ENCODE measurements at places on chromosomes 2 and 18.
A peak's percentile ranks its signal among the peaks of the same experiment; 100 is the strongest.

DNA sequence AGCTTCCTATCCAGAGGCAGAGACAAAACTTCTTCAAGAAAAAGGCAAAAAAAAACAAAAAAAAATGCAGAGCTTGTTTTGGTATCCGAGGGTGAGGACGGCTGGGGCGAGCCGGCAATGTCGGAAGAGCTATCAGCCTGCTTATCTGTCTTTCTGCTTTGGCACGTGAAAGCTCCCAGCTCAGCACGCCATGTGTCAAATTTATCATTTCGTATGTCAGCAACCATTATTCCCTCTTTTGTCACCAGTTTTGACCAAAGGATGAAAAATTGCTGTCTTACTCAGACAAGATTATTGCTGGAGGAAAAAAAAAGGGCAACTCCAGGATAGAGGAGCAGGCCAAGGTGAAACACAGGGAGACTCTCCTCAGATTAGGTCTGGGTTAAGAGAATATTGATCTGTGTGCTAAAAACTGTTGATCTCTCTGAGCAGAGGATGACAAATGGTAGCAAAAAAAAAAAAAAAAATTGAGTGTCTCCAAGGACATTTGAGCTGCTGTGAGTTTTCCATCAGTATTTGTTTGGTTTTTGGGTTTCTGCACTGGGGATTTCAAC is 532.0 kb upstream of the POU3F3 start:
- no peak for DNase-seq

GRCh38 chr2:197159661-197160211 is 150.8 kb downstream of the ANKRD44 start:
- DNase-seq: peak; percentile 93

DNA sequence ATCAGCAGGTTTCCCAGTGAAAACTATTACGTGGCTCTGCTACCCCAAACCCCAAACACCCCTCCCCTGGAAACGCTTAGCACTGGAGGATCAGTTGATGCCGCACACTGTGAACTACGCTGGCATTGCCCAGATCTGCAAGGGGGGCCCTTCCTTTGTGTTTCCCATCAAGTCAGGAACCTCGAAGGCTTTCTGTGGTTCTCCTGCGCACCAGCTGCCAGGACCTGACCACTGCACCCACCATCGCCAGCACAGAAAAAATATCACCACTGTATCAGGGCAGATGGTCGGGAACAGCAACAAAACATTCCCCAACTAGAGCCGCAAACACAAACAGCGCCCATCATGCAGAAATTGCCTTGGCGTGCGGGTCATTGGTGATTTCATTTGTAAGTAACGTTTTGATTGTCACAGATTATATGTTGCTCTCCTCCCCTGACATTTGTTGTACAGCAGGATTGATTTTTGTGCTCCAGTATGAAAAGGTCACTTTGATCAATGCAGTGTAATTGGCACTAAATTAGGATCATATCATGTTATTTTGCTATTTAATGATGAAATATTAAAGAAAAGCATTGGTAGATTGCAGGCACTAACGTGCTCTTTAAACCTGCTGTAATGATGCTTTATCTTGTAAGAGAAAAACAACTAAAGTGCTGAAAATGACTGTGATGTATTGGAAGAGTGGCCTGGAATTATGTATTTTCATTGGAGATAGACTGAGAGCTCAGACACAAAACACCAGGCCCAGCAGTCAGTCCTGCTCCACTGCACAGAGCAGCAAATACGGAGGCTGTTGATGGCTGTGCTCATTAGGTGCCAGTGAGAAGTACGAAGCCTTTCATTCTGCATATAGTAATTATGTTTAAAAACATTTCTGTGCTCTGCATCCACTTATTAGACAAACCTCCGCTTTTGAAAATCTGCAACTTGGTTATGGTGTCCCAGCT is 833.2 kb upstream of the SALL3 start:
- no peak for DNase-seq

- DNase-seq: no peak
Observed at GRCh38 chr2:16334886-16335603, 330.6 kb downstream of the CYRIA start.

- no peak for DNase-seq
Observed at GRCh38 chr2:124796647-124797046, 771.6 kb downstream of the CNTNAP5 start.

DNA sequence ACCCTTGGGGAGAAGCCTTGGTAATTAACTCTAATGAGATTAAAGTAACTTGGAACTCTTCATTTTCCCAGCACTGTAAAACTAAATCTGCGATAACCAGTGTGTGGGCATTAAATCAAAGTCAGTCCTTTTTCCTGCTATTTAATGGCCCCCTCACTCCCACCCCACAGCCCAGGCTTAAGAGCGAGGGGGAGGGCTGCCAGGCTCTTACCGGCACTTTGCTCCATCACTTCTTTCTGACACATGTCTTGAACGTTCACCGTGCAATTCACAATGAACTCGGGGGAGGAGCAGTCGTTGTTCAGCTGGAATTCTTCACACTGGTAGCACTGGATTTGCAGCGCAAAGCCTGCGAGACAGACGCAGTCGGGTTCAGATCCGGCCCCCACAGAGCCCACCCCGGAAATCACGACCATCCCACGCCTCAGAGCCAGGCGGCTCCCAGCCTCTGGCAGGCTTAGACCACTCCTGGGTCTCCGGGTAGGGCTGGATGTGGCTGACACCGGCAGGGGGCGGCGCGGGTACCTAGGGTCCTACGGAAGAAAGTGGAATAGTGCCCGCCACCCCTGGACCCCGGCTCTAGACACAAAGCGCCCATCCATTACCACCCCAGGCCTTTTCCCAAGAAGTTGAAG is 1.7 kb downstream of the LYPD1 start:
- no peak for DNase-seq

DNA sequence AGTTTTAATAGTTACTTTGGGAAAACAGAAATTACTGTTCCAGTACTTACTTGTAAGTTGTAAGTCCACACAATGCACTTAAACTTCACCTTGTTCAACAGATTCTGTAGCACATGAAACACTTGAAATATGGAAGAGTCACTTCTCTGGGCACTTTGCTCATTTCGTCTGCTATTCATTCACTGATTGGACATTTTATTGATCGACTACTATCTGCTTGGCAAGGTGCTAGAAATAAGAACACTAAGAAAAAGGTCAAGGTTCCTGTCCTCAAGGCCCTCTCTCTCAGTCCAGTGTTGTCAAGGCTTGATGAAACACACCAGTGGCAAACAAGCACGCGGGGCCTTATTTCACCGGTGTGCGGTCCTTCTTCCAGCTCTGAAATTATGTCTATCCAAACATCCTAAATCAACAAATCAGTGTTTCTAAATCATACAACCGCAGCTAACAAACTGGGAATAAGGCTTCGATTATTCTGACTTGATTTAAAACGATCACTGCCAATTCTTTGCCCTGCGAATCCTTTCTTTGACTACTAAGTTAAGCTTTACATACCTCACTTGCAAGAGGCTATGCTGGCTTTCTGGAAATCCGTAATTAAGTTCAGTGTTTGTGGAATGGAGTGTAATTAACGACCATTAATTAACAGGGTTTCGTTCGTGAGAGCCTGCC is 780 bp upstream of the ITGAV start:
- no peak for DNase-seq

DNA sequence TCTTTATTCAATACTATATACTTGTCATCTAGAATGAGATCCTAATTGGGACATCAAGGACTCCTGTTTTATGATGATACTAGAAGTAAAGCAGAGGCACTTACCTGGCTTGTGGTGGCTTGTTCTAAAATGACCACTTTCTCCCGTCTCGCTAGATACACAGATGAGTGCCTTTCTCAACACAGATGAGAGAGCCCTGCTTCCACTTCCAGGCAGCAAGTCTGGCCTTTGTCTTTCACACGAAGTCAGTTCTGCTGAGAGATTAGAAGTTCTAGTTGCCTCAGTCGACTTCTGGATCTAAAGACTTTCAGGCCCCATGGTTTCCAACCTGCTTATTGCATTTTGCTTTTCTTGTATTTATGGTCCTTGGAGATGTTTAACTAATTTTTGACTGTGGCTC is 70.3 kb downstream of the PPP1R1C start:
- DNase-seq: no peak

GRCh38 chr2:42792583-42793333 is at the start of gene HAAO:
HAAO (minus strand) TSS chr2:42792583; CDS start chr2:42792536, 47 bp downstream.
- no peak for DNase-seq

DNA sequence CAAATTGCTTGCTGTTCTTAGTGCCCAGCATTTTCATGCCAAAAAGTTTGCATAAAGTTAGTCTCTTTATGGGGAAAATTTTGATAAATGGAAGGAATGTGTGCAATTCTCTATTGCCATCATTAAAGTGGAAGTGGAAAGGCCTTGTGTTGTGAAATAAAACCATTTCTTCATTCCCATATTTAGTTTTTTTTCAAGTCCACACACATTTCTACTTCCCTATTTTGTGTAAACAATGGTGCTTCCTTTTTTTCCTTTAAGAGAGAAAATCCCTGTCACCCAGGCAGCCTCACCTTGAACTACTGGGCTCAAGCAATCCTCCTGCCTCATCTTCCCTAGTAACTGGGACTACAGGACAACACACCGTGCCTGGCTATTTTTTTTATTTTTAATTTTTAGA is 42.3 kb upstream of the NCOA1 start:
- no peak for DNase-seq
